Central memory CD4-positive, alpha-beta T cell (primary cell): ENCODE measurements at places on chromosomes 4 and X.

- no peak for DNase-seq
Measured at GRCh38 chr4:65195002-65195401, 475.3 kb downstream of the EPHA5 start.

DNA sequence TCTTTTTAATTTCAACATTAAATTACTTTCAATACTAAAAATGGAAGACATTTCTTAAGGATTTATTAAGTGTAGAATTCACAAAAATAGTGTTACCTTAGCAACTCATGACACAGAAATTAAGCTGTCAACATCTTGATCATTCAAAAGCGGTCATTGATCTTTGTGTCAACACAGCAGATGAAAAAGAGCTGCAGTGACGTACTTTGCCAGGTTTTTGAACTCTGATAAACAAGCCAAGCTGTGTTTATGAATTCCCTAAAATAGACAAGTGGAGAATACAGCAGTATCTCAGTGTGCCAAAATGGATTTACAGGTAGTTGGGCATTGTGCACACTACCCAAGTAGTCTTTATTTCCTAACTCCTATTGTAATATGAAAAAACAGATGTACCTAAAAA, 1141.8 kb upstream of the PCDH7 start:
- DNase-seq: no peak

- no peak for DNase-seq
Measured at GRCh38 chr4:79574741-79575451, 166.9 kb upstream of the GK2 start.

DNA sequence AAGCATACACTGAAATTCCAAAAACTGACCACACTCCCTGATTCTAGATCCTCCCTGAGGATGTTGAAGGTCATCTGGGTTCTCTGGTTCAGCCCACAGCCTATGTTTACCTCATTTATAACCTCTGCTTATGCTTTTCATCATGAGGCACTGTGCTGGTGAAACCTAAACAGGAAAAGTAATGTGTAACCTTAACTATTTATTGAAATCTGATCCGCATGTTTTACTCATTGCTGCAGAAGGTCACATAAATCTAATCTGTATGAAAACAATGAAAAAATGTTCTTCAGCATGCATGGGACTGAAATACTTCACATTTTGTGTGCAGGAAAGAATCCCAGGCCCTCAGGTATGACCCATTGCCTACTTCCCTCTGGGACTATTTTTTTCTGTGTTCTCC, 30.3 kb downstream of the UCHL1 start:
- no peak for DNase-seq

GRCh38 chr4:81723927-81724587, 252.3 kb upstream of the RASGEF1B start:
- DNase-seq: no peak

DNA sequence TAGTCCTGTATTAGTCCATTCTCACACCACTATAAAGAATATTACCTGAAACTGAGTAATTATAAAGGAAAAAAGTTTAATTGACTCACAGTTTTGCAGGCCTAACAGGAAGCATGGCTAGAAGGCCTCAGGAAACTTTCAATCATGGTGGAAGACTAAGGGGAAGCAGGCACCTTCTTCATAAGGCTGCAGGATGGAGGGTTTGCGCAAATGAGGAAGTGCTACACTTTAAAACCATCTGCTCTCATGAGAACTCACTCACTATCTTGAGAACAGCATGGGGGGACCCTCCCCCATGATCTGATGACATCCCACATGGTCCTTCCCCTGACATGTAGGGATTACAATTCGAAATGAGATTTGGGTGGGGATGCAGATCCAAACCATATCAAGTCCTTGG, 12.1 kb upstream of the MAGEA11 start:
- no peak for DNase-seq

DNA sequence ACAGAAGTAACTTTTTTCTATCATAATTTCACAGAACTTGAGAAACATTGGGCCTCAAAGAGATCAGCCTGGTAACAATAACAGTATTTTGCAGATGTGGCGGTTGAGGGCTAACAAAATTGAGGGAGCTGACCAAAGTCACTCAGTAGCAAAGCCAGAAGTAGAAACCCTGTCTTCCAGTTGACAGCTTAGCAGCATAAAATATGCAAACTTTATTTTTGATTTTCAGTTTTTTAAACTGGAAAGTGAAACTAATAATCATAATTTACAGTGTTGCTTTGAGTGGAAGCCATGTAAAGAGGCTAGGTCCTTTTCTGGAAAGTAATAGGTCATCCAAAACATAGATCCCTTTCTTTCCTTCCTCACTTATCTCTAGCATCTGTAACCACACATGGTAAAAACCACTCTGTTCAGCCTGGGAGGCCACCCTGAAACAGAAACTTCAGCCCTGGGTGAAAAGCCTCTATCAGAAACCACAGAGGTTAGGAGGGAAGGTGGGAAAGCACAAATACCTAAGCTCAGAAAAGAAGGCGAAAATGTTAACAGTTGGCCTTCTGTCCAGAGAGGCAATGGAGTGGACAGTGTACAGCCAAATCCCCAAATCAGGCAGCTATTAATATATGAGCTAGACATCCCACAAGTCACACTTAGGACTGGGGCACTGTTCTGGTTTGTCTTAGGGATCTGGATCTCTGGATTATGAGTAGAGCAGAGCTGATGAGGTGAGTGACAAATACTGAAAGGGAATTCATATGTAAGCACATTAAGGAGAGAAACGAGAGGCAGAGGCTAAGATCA, 61.1 kb upstream of the ARSJ start:
- DNase-seq: no peak

DNA sequence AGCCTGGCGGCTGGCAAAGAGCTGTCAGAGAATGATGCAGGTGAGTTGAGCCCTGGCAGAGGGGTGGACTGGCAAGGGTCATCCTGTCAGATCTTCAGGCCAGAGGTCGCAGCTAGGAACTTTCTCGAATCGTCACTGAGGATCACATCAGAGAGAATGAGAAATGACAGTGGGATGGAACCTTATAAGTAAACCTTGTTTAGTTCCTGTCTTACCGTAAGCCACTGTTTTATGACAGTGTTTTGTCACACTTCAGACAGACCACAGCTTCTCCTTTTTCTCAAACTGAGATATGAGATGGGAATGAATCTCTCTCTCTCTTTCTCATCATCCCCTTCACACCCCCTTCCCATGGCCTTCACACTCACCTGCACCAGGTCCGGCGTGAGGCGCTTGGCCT, 9.3 kb downstream of the DIPK2B start:
- no peak for DNase-seq

DNA sequence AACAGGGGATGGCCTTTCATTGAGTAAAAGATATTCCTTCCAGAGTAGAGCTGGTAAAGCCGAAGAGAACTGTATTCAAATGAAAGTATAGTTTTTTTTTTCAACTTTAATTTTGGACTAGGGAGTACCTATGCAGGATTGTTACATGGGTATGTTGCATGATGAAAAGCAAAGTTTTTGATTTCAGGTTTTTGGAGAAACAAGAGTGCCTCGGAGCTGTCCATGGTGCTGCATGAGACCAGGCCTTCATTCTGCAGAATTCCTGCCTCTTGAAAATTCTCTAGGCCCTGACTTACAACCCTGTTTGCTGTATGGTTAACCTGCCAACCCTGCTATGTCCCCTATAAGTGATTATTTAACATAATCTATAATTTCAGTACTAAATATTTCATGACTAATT, 1065.7 kb upstream of the FTHL17 start:
- no peak for DNase-seq

- no peak for DNase-seq
Measured at GRCh38 chr4:153111426-153112040, 92.7 kb upstream of the TRIM2 start.

GRCh38 chr4:67892905-67893304, 9.1 kb upstream of the TMPRSS11D start:
- no peak for DNase-seq

- DNase-seq: no peak
Measured at GRCh38 chr4:85790582-85790981, 315.6 kb downstream of the ARHGAP24 start.

DNA sequence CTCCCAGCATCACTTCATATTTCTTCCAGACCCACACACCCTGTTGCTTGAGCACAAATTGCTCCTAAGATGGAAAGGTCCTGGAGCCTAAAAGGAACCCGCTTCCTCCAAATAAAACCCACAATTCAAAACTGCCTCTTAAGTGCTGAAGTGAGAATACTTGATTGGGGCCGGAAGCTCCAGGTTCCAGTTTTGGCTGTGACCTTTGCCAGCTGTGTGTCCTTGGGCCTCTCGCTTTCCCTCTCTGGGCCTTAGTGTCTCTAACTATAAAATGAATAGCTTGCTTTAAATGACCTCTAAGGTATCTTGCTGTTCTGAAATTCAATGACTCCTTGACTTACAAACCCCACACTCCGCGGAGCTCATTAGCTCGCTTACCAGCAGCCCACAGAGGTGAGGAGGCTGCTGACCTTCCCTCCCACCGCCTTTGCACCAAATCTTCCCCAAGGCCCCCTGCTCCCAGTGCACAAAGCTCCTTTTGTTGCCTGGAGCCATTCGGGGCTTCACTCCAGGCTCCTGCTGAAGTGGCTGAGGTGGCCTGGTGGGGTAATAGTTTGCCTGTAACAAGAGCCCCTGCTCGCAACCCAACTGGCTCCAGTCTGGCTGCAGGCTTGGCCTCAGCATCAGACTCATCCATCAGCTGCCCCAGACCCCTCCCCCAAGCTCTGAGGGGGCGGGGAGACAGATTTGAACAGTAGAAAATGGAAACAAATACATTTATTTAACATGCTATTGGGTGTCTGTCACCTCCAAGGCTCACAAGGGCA, 21.8 kb downstream of the STARD8 start:
- DNase-seq: no peak

GRCh38 chr4:7161721-7162214, 30.6 kb upstream of the SORCS2 start:
- DNase-seq: no peak

- no peak for DNase-seq
Measured at GRCh38 chrX:18394477-18394876, 30.9 kb upstream of the CDKL5 start.

DNA sequence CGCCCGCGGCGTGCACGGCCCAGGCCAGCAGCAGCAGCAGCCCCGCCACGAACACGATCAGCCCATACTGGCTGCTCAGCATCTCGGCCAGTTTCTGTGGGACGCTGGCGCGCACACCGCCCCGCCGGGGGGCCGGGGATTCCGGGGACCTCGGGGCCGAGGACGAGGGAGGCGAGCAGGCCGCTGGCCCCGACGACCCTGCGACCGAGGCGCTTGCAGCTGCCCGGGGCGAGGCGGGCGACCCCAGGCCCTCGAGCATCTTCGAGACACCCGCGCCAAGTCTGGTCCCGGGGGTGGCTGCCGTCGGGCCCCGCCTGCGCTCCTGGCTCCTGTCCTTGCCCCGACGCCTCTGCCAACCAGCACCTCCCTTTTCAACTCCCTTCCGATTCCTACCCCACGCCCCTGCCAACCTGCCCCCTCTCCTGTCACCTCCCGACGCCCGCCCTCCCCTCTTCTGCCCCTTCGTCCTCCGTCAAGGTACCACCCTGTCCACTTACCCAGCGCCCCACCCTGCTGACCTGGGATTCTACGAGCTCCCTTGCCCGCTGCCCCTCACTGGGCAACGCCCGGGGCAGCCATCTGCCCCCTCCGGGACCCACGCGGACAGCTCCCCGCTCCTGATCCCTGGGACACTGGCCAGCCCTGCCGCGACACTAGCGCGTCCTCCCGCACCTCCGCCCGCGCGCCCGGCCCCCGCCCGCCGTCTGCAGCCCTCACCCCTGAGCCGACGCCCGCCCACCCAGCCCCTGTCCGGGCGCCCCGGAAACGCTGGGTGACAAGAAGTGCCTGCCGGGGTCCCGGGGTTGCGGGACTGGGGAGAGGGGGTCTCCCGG, at the start of gene OTOP1:
Gene OTOP1 (minus strand): TSS at position 324 of the 833 bp plus-strand sequence. CDS start 65 bp downstream, at position 259.
- no peak for DNase-seq

GRCh38 chr4:6955261-6955911, 45.8 kb downstream of the TBC1D14 start:
- DNase-seq: no peak
